ENCODE measurements at places on chromosomes 7 and 10.

- H3K4me3 ChIP-seq = no peak overlapping the region
- no peaks in the 10 kb centered on the region for H3K27me3 ChIP-seq
- DNase-seq = no peak
- H3K36me3 ChIP-seq = no peaks in the 10 kb centered on the region
- H3K27ac ChIP-seq = peak overlapping the region; percentile 44
Measured at GRCh38 chr10:13869295-13869664, 282.5 kb downstream of the PRPF18 start.

DNA sequence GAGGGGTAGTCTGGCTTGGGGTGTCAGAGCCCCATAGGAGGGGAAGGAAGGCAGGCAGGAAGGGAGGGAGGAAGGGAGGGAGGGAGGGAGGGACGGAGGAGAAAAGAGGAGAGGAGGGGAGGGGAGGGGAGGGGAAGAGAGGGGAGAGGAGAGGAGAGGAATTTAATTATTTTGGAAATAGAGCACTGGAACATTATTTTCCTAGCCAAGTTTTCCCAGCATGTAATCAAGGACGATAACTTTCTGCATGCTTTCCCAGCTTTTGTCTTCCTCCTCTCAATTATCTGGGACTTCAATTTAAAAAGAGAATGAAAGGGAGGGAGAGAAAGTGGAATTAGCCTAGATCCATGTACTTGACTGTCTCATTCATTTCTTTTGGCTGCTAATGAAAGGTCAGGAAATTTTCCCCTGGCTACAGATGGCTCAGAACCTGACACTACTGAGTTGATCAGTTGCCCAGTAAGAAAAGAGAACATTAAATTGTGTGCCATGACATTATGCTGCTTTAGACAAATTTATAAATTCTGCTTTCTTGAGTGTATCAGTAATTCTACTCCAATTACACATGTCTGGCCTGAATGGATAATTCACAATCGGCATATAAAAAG lies 148.8 kb downstream of the LRRC4 start:
- no peak overlapping the region for H3K4me3 ChIP-seq
- peaks cover 46% of the 10 kb centered on the region for H3K4me1 ChIP-seq
- no peak for DNase-seq
- no peaks in the 10 kb centered on the region for H3K36me3 ChIP-seq
- no peak overlapping the region for H3K27ac ChIP-seq

- no peak overlapping the region for H3K4me3 ChIP-seq
- H3K27me3 ChIP-seq = no peaks in the 10 kb centered on the region
- no peak overlapping the region for H3K27ac ChIP-seq
- H3K36me3 ChIP-seq = 0 out of 2 replicates have a peak, but pooled peaks cover 3% of the 10 kb centered on the region
- H3K4me1 ChIP-seq = no peaks in the 10 kb centered on the region
- DNase-seq = no peak
Measured at GRCh38 chr10:74658511-74658910, 167.9 kb upstream of the KAT6B start.

DNA sequence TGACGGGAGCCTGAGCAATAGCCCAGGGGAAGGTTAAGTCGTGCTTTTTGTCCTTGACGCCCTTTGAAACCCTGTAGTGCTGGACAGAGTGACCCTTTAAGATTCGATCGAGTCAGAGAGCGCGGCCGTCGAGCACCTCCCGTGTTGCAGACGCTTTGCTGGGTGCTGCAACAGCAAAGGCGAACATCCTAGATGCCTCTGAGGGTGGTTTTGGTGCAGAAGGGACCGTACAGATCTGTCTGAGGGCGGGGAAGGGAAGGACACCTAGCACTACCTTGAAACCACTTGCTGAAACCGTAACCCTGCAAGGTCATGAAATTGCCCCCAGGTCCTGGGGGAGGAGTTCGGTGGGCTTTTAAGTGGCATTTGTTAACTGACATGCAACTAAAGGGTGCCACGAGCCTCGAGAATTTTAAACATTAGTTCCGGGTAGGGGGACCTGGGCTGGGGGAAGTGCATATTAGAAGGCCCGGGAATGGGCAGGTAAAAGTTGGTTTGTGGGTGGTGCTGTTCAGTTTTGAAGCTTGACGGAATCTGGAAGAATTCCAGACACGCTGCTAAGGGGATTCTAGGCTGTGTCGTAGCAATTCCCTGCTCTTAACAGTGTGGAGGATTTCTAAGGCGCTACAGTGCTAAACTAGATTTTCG lies 786 bp downstream of the ATP5F1C start:
- H3K27ac ChIP-seq = peak overlapping the region; percentile 77
- H3K36me3 ChIP-seq = peaks cover 7% of the 10 kb centered on the region
- H3K27me3 ChIP-seq = no peaks in the 10 kb centered on the region
- H3K4me3 ChIP-seq = no peak overlapping the region
- H3K4me1 ChIP-seq = peaks cover 22% of the 10 kb centered on the region

DNA sequence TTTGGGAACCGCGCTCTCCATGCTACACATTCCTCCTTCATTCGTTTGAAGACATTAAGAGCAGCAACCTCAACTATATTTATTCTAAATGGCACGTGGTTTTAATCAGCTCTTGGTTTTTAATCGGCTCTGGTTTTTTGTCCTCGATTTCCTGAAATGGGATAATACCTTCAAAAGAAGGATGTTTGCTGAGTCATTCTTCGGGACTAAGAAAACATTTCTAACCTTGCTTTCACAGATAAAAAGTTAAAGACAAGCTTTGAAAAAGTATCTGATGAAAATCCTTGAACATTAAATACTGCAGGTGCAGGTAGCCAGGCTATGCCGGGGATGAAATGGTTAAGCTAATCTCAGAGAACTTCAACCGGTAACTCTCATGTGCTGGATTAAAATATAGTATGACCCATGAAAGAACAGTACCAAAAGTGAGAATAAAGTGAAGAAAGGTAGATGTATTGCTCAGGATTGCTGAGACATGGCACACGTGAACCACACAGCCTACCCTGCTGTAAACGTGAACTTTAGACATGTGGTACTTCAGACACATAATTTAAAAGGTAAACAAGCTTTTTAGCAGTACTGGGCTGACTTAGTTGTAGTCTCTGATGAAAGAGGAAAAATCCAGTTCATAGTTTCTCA lies 89.1 kb downstream of the PTPRN2 start:
- no peak for DNase-seq
- H3K4me1 ChIP-seq = peaks cover 59% of the 10 kb centered on the region
- peaks cover 2% of the 10 kb centered on the region for H3K27me3 ChIP-seq
- H3K36me3 ChIP-seq = no peaks in the 10 kb centered on the region
- H3K4me3 ChIP-seq = no peak overlapping the region

DNA sequence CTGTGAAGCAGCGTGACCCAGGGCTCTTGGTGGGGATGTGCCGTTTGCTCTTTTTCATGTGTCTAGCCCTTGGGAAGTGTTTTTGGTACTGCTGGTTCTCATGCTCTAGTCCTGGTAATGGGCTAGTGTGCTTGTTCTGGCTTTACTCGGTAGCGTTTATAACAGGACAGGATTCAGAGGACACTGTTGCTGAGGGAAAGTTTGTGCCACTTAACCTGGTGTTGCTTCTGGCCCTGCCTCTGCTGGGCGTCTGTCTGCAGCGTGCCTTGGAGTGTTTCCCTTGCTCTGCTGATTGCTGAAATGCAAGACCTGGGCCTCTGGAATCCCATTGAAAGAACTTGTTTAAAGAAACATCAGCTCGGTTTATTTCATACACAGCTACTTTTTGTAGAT lies 35.0 kb downstream of the INPP5A start:
- no peaks in the 10 kb centered on the region for H3K27me3 ChIP-seq
- no peaks in the 10 kb centered on the region for H3K36me3 ChIP-seq
- H3K27ac ChIP-seq = no peak overlapping the region
- H3K4me3 ChIP-seq = no peak overlapping the region
